ENCODE measurements at places on chromosomes 1 and 21. TPM values are rescaled to one million over a fixed set of nuclear protein-coding genes. Genes with fewer than 3 reads are reported as not detected.

DNA sequence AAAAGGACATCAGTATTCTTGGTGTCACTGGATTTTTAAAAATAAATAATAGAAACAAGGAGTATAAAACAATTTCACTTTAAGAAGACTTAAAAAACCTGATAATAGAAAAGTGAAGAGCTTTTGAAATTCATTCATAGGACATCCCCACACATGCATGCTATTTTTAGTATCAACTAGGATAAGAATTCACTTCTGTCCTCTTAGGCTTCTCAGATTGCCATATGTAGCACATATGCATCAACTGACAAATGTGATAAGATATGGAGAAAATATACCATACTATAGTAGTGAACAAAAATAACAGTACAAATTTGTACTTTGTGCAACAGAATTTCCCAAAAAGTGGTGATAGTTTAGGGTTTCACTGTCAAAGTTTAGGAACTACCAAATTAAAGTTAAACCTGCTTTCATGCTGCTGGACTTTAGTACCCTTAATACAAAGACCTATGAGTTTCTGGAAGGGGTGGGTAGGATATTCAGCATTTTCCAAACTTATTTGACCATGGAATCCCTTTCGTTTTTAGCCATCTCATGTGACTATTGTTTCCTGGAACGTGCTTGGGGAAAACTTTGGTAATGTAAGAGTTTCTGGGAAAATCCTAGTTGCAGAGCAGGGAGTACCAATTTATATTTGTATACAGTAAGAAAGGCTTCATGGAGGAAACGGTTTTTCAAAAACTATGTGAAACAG lies 19.8 kb downstream of the RPRD2 start:
- no peak for DNase-seq

- DNase-seq, result no peak
These were observed 45.7 kb downstream of the ATP2B4 start for GRCh38 chr1:203672346-203672745.

DNA sequence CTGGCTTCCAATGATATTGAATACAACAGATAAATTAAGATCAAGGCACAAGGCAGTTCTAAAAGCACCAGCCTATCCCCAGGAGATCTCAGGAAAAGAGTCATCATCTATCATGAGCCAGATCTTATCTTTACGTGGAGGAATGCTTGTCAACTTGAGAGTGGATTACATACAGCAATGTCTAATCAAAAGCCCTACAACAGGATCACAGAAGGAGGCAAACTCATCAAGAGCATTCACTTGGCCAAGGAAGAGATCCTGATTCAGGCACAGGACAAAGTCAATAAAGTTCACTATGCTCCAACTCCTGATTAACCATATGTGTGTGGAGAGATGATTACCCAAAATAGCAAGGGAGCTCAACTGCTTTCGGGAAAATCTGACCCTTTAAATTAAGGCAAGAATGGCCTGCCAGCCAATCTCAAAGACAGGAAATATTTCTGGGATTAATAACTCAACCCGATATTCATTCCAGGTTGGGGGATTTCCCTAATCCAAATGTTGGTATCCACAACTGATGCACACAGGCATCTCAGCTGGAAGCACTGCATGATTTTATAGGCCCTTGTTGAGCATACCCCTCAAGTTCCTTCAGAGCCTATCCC lies 33.7 kb downstream of the TBX15 start:
- no peak for DNase-seq

- DNase-seq, result no peak
These were observed 17.3 kb downstream of the NOC2L start for GRCh38 chr1:941588-942383.

DNA sequence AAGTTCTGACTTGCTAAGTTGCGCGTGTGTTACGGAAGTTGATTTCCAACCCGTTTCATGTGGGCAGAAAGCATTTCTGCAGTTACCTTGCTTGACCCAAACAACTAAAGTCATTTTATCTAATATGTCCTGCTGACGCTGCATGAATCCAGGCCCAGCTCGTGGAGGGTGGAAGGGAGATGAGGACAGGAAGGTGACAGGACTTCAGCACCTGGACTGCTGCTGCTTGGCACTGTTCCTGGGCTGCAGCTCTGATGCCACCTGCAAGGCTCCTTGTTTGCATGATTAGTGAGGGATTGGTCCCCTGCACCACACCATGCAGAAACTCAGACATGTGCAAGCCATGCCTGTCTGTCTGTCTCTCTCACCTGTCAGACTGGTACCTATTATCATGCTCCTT lies 198.4 kb downstream of the PRDM2 start:
- no peak for DNase-seq

GRCh38 chr21:45941717-45942546 lies 39.6 kb upstream of the COL6A1 start:
- DNase-seq, result no peak

The AMIGO1 gene
- total RNA-seq, result 2.2 TPM

GRCh38 chr1:67648582-67649326 lies 36.2 kb upstream of the GADD45A start:
- no peak for DNase-seq
